HepG2 (cell line): ENCODE measurements at places on chromosomes 5 and 9. TPM values are rescaled to one million over a fixed set of nuclear protein-coding genes. Genes with fewer than 3 reads are reported as not detected.

- no peak overlapping the region for H3K4me3 ChIP-seq
- peak; percentile 58 for DNase-seq
- H3K4me1 ChIP-seq: peaks cover 19% of the 10 kb centered on the region
- no peak overlapping the region for H3K27ac ChIP-seq
Measured at GRCh38 chr9:104948277-104948676, 20.3 kb upstream of the ABCA1 start.

GRCh38 chr5:145826895-145827674 lies 8.1 kb downstream of the PRELID2 start:
- H3K4me3 ChIP-seq: no peak overlapping the region
- peaks cover 38% of the 10 kb centered on the region for H3K4me1 ChIP-seq
- no peaks in the 10 kb centered on the region for H3K27me3 ChIP-seq
- H3K27ac ChIP-seq: no peak overlapping the region

The DMGDH gene
- 4.6 and 7.9 TPM in 2 replicates for total RNA-seq

DNA sequence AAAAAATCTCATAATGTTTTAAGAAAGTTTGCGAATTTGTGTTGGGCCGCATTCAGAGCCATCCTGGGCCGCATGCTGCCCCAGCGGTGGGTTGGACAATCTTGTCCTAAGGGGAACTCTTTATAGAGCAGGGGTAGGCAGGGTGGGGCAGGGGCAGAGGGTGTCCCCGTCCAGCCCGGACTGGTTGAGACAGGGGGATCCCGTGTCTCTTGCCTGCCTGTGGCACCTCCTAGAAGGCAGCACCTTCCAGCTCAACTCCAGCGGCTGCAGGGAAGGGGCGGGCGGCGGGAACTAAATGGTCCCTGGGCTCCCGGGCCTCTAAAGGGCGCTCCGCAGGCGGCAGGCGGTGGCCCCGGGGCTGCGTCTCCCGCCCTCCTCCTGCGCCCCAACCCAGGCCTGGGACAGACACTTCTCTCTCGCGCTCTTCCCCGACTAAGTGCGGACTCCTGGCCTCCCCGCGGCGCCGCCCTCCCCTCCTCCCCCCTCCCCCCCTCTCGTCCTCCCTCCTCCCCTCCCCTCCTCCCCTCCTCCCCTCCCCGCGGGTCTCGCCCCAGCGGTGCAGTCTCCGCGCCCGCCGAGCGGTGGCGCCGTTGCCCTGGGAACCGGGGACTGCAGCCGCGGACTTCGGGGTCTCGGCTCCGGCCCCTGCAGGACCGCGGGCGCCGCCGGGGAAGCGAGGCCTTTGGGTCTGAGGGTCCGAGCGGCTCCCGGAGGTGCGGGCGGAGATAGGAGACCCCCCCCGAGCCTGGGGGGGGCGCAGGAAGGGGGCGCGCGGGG lies 132.6 kb downstream of the MRPL36 start:
- H3K36me3 ChIP-seq: no peaks in the 10 kb centered on the region
- no peak overlapping the region for H3K4me3 ChIP-seq
- H3K27ac ChIP-seq: no peak overlapping the region
- peaks cover 15% of the 10 kb centered on the region for H3K4me1 ChIP-seq
- DNase-seq: no peak
- H3K27me3 ChIP-seq: peaks cover 5% of the 10 kb centered on the region; the same call in 1 of the 2 replicates

DNA sequence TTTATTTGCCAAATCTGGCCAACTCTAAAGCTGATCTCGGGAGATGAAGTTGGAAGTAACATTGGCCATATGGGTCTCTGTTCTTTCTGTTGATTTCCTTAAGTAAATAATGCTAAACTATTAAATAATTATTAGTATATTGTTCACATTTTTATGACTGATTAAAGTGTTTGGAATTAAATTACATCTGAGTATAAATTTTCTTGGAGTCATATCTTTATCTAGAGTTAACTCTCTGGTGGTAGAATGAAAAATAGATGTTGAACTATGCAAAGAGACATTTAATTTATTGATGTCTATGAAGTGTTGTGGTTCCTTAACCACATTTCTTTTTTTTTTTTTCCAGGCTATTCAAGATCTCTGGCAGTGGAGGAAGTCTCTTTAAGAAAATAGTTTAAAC lies 9.3 kb upstream of the FGF18 start:
- DNase-seq: no peak
- no peaks in the 10 kb centered on the region for H3K27me3 ChIP-seq
- no peak overlapping the region for H3K4me3 ChIP-seq
- no peak overlapping the region for H3K27ac ChIP-seq
- peaks cover 10% of the 10 kb centered on the region for H3K4me1 ChIP-seq

The KIF12 gene
- total RNA-seq: 0.81 and 1.8 TPM in 2 replicates

DNA sequence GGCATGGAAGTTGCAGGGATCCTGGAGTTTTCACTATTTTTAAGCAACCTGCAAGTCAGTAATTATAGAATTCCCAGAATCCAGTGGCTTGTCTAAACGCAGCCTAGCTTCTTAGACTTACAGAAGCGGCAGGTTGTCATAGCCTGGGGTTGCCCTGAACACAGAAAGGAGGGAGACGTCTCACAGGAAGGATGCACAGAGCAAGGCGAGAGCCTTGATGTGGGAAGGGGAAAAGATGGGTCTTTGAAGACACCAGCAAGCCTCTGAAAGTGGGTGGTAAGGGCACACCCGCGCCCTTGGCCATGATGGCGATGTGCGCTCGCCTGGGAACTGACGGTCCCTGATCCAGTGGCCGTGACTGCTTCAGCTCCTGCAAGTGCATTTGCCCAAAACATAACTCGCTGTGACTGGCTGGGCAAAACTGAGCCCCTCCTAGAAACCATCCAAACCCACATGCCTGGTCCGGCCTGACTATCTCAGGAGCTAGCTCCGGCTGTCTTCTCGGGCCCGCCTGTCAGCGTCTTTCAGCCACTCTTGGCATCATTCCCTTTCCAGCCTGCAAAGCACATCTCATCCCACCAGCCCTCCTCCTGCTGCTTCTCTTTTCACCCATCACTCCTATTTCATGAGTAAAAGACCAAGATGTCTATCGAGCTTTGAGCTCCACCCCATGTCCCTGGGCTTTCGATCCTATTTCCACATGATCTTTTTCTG lies 17.1 kb downstream of the FBP1 start:
- no peak overlapping the region for H3K4me3 ChIP-seq
- H3K4me1 ChIP-seq: peaks cover 14% of the 10 kb centered on the region
- H3K36me3 ChIP-seq: no peaks in the 10 kb centered on the region
- no peak overlapping the region for H3K27ac ChIP-seq
- DNase-seq: no peak
- no peaks in the 10 kb centered on the region; the same call in 1 of the 2 replicates for H3K27me3 ChIP-seq

DNA sequence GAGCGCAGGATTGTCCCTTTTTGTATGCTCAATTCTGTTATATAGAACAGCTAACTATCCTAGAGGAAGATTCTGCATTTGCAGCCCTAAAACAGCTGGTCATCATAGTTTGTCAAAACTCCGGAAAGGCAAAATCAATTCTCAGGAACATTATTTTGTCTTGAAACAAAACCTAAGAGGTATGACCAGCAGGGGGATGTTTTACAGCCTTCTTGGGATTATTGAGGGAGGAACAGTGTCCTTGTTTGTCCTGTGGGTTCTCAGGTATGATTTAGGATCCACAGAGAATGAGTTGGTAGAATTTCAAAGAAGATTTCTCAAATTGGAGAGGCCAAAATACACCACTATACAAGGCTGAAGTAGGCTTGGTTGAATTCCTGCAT lies 136.4 kb downstream of the ZSWIM6 start:
- H3K27me3 ChIP-seq: no peaks in the 10 kb centered on the region
- no peak overlapping the region for H3K4me3 ChIP-seq
- no peaks in the 10 kb centered on the region for H3K36me3 ChIP-seq
- peaks cover 18% of the 10 kb centered on the region; the same call in 1 of the 2 replicates for H3K4me1 ChIP-seq
- DNase-seq: no peak
- no peak overlapping the region for H3K27ac ChIP-seq

The CDKN2B gene
- 0.83 and 1.4 TPM in 2 replicates for total RNA-seq

GRCh38 chr5:111513131-111513520 lies 791 bp upstream of the STARD4 start:
- H3K4me1 ChIP-seq: peaks cover 36% of the 10 kb centered on the region
- H3K4me3 ChIP-seq: peak overlapping the region; percentile 70
- H3K27me3 ChIP-seq: no peaks in the 10 kb centered on the region
- no peaks in the 10 kb centered on the region for H3K36me3 ChIP-seq
- no peak for DNase-seq
- H3K27ac ChIP-seq: peak overlapping the region; percentile 97

- H3K27me3 ChIP-seq: peaks cover 10% of the 10 kb centered on the region; the same call in 2 of the 3 replicates
- H3K4me1 ChIP-seq: no peaks in the 10 kb centered on the region
- DNase-seq: no peak
Measured at GRCh38 chr9:88745276-88746001, 210.5 kb downstream of the NXNL2 start.

DNA sequence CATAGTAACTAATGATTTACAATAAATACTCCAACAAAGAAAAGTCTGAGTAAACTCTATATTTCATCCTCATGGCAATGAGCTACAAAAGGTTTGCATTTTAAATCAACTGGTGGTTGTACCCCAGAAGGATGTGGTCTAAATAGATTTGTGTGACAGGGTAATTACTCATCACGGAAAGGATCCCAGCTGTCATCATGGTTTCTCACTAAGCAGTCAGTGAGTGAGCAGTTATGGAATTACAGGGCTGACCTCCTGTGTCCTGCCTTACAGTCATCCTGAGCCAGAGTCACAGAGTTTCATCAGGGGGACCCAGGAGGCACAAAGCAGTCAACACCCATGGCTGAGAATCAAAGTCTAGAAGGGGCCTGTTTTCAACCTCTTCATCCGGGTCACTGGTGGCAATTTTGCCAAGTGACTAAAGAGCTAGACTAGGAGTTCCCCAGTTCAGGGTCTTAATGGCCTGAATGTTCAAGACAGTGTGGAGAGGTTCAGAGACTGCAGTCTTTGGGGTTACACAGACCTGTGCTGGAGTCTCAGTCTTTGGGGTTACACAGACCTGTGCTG lies 210.7 kb upstream of the SLC24A2 start:
- no peak overlapping the region for H3K27ac ChIP-seq
- no peaks in the 10 kb centered on the region for H3K36me3 ChIP-seq

DNA sequence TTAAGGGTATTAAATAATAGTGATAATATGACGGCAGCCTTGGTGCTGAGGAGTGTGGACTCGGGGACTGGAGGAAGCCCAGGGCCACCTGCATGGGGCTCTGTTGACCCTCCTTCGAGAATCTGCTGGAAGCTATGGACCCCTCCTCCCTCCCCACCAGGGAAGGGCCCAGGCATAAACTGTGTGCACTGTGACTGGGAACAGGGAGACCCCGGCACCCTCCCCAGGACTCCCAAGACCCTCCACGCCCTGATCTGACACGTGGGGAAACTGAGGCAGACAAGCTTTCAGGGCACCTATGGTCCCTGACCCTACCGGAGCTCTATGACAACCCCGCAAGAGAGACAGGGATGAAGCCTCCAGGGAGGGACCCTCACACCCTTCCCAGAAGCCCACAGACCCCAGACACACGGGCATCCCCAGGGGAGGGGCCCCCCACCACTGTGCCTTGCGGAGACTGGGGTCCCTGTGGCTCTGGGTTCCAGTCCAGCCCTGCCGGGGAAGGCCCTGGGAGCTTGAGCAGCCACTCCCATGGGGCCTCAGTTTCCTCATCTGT lies 6.5 kb upstream of the EGFL7 start:
- H3K36me3 ChIP-seq: no peaks in the 10 kb centered on the region
- H3K4me3 ChIP-seq: no peak overlapping the region
- H3K27ac ChIP-seq: no peak overlapping the region
- peaks cover 41% of the 10 kb centered on the region for H3K27me3 ChIP-seq
